ENCODE measurements at places on chromosomes 3 and 15.

GRCh38 chr3:178343433-178344038 is 192.7 kb upstream of the KCNMB2 start:
- no peak for DNase-seq

DNA sequence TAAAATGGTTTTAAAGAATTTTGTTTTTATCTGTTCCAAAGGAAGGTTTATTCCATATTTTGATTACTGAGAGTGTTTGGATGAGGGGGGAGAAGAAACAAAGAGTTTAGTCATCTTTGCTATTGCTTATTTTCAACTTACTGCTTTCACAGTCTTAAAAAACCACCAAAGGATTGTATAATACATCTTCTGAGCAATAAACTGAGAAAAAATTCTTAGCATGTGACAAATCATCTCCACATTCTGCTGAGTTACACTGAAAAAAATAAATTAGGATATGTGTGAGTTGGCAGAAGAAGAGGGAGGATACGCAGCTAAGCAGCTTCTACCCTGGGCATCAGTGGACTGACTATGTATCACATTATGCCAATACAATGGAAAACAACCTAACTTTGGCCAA is 23.2 kb upstream of the ACTC1 start:
- no peak for DNase-seq

- DNase-seq: no peak
These were observed 205.2 kb downstream of the RBMS3 start for GRCh38 chr3:29486096-29486495.

DNA sequence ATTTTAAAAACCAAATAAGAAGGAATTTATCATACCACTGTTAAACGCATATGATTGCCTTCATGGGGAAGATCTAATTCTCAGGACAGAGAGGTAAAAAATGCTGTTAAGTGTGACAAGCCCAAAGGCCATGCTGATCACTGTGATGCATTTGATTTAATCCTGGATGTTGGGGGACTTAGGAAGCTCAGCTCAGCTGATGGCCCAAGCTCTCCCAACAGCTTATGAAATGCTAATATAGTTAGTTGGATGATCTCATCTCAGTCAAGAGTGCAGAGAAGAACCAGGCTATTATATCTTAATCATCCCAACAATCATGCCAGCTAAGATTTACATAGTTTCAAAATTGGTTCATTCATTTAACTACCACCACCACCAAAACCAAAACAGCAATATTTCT is 340.0 kb downstream of the IL20RB start:
- no peak for DNase-seq

DNA sequence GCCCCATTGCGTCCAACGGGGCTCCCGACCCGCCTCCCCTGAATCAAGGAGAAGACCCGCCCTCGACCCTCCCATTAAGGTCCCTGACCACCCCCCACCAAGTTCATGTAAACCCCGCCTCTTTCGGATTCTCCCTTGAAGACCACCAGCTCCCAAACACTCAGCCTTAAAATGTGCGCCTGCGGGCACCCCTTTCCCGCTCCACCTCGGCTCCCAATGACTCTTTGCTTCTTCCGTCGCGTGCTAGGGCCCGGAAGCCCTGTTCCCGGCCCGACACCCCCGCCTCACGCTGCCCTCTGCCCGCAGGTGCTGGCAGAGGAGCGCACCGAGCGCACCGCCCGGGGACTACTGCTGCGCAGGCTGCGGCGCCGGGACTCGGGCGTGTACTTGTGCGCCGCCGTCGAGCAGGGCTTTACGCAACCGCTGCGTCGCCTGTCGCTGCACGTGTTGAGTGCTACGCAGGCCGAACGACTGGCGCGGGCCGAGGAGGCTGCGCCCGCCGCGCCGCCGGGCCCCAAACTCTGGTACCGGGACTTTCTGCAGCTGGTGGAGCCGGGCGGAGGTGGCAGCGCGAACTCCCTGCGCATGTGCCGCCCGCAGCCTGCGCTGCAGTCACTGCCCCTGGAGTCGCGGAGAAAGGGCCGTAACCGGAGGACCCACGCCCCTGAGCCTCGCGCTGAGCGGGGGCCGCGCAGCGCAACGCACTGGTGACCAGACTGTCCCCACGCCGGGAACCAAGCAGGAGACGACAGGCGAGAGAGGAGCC is 2.7 kb upstream of the LSMEM2 start:
- no peak for DNase-seq

GRCh38 chr15:58594898-58595297 is 154.6 kb downstream of the ADAM10 start:
- DNase-seq: no peak

- no peak for DNase-seq
These were observed 10.7 kb upstream of the DUSP7 start for GRCh38 chr3:52067046-52067445.

DNA sequence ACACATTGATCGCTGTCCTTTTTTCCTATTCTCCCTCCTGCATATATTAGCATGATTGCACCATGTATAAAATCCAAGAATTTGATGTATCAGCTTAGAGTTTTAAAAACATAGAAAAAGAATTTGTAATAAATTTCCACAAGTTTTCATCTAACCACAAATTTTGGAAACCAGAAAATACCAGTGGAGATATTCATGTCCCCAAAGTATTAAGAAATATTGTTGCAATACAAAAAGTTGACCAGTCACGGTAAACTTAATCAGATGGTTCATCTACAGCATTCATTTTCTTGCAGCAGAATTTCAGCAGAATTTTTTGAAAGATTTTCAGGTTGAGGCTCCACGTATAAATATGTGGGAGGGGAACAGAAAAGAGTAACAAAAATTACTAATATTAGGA is 500.9 kb upstream of the MDFIC2 start:
- DNase-seq: no peak

DNA sequence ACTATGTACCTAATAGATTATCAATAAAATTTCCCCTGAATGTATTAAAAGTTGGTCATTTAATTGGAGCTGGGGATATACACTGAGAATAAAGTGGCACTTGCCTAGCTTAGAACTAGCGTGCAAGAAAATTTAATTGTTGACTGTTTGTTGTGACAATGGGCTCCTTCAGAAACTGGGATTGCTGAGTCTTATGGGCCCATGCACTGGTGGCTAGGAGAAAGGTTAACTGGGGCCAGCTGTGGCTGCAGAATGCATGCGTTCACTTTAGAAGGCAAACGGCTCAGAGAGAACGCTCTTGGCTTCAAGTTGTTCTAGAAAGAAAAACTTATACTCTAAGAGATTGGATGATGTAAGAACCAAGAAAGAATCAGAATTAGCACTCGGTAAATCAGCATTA is 18.7 kb upstream of the LPP start:
- DNase-seq: no peak

DNA sequence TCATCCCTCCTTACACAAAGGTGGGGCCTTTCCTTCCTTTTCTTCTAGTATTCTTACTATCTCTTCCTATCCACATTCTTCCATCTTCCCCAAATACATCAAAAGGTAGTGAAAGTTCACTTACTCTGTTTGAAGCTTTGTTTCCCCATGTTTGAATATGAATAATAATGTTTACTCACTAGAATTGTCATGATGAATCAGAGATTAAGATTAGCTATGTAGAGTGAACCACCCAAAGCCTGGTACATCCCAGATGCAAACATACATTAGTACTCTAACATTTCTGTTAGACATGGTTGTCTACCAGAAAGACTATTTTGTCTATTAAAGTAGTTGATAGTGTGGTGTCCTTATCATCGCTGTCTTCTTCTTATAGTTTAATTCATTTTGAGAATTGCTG is 327.1 kb upstream of the TBC1D5 start:
- no peak for DNase-seq

DNA sequence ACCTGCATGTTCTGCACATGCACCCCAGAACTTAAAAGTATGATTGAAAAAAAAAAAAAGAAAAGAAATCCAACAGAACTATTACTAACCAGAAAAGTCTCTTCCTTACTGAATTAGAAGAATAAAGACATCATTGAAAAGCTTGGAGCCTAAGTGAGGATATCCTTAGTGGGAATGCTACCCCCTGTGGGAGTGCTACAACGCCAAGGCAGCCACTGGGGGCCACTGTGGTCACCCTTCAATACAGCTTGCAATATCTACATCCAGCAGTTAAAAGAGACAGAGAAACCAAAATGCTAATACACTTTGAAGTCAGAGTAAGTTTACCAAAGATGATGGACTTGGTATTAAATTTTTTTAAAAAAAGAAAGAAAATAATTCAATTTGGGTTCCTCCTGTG is 292.0 kb downstream of the PLCL2 start:
- DNase-seq: no peak

GRCh38 chr3:8653800-8654408 is 9.3 kb upstream of the SSUH2 start:
- no peak for DNase-seq

DNA sequence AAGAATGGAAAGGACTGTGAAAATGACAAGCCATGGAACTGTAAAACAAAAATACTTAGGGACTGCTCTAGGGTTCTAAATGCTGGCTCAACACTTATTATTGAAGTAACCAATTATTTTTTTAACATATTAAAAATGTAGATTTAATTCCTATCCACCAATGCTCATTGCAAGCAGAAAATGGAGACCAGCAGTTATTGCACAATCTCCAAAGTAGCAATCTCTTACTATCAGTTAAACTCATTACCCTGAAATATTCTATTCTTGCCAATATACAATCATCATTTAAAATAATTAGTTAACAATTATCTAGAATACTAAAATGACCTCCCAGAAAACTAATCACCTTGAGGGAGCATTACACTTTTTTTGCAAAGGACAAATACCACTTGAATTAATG is 499.8 kb downstream of the NAALADL2 start:
- DNase-seq: no peak

DNA sequence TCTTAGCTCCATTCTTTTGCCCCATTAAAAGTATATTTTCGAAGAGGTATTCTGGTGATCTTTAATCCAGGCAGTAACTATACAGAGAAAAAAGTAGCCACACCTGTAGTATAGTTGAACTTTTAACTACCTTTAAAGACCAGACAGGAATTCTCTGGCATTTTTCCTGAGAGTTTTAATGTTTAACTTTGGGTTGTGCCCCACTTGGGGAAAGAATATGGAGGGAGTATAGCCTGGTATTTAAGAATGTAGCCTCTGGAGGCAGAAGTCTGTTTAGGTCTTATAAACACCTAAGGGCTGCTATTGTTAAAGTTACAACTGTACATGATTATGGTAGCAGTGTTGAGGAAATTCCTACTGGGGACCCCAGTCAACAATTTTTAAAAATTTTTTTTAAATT is 19.3 kb downstream of the C3orf85 start:
- peak; percentile 55 for DNase-seq

DNA sequence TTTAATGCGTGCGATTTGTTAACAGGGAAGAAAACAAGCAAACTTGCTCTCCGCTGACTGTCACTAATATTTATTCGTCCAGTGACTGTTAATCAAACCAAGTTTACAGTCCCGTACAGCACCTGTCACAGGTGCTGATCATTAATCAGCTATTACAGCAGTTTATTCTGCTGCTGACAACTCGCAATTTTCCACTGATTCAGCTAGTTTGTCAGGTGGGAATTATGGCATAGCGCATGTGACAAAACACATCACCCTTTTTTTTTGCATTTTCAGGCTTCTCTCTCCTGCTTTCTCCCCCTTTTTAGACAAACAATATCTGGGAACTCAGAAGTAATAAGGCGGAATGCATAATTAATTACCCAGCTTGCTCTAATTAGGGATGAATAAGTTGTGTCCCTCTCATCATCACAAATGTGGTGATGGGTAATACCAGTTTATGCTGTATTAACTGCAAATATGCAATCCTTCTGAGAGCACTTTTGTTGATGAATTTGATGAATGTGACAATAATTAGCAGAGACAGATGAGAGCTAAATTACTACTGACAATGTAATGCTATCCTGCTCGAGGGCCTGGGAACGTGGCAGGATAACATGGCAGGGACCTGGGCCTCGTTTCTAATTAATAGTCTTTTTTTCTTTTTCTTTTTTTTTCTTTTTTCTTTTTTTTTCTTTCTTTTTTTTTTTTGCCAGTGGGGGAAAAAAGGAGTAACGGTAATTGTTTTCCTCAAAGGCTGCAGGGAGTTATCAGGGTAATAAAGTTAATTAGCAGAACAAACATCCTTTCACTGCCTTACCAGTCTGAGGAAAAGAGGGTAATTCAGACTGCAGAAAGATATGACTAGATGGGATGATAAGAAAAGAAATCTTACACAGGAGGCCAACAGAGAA is 150.3 kb upstream of the SOX2 start:
- no peak for DNase-seq

DNA sequence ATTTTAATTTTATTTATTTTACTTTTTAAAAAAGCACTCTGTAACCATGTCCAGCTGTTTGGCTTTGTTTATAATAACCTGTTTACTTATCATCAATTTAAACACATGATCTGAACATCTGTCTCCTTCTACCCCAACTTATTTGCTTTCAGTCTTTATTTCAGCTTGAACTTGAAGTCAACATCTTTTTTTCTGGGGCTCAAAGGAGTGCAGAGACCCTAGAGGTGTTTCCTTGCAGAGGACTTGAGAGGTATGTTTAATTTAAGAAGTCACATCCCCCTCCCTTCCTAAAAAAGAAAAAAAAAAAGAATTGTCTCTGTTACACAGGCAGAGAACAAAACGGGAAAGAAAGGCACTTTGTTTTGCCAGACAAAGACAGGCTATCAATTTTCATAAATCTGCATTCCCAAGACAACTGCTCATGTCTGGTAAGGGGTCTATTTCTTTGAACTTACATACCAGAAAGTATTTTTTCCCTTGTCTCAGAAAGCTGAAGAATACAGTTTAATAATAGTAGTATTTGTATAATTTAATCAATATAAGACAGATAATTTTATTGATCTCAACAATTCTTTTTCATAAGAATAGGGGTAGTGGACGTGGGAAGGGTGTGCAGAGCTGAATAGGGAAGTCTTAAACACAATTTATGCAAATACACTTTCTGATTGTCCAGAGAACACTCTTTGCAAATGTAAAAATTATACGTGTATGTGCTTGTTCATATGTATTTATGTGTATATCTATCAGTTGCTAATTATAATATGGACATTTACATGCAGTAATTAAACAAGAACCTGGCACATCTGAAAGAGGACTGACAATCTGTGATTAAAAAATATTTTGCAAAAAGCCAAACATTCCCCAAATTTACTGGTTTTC is 109.7 kb upstream of the PDZRN3 start:
- no peak for DNase-seq

- no peak for DNase-seq
These were observed 4.3 kb upstream of the GLYCTK start for GRCh38 chr3:52283306-52283705.

DNA sequence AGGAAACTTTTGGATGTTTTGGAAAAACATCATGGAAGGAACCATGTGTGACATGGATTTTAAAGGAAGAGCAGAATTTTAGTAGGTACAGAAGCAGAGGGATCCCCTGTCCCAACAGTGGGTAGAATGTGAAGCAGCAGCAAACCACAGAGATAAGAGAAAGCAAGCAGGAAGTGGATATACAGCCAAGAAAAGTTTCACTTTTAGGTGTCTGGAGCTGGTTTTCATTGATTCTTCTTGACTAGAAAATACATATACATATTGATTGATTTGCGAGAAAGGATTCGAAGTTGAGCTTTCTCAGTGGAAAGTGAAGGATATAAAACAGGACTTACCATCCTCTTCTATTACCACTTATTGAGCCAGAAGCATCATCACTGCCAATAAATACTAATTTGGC is 133.5 kb downstream of the KCNMB2 start:
- DNase-seq: no peak

GRCh38 chr3:114440700-114441099 is 146.9 kb downstream of the TIGIT start:
- no peak for DNase-seq
